Stimulated activated CD8-positive, alpha-beta memory T cell treated with anti-CD3 and anti-CD28 coated beads, Interleukin-15, amount 100 ng/mL, for 4 hours (primary cell): ENCODE measurements at places on chromosomes 1 and 21.

DNA sequence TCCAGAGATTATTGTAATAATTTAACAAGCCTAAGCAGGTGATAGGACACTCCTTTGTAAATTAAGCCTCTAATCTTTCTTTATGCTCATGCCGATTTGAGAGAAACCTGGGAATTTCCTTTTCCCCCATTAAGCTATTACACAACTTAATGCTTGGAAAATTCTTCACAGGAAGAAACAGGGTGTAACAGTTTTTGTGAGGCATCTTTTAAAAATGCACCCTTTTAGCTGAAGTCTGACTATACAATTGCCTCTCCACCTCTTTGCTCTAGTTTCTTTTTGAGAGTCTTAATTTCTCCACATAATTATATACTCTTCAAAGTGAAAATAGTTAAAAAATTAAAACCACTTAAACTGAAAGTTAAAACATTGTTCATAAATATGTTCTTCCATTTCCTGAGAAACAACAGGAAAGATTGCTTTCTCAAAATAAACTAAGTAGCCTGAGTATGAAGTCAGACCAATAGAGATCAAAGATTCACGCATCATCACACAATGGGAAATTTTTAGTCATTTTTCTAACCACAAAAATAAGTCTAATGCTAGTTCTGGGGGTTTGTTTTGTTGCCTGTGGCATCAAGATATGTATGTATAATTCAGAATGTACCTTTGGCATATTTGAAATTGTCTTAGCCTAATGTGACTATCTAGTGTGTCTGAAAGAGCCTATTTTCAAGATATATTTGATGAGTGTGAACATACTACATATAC, 34.7 kb downstream of the LRRC8D start:
- no peak for DNase-seq

DNA sequence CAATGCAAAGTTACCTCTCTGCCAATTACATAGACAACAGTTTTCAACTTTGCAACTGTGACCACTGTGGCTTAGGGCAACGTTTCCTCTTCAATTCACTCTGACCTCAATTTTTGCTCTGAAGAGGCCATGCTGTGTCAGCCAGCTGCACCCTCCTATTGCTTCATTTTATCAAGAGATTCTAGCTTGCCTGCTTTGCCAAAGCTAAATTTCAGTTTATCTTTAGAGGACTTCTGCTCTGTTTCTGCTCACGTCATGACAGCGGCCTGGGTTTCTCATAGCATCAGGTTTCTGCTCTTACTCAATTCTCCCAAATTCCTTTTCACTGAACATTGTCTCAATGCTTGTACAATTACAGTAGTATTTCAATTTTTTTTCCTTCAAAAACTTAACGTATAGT, 154.6 kb downstream of the PLA2G4A start:
- DNase-seq = no peak

DNA sequence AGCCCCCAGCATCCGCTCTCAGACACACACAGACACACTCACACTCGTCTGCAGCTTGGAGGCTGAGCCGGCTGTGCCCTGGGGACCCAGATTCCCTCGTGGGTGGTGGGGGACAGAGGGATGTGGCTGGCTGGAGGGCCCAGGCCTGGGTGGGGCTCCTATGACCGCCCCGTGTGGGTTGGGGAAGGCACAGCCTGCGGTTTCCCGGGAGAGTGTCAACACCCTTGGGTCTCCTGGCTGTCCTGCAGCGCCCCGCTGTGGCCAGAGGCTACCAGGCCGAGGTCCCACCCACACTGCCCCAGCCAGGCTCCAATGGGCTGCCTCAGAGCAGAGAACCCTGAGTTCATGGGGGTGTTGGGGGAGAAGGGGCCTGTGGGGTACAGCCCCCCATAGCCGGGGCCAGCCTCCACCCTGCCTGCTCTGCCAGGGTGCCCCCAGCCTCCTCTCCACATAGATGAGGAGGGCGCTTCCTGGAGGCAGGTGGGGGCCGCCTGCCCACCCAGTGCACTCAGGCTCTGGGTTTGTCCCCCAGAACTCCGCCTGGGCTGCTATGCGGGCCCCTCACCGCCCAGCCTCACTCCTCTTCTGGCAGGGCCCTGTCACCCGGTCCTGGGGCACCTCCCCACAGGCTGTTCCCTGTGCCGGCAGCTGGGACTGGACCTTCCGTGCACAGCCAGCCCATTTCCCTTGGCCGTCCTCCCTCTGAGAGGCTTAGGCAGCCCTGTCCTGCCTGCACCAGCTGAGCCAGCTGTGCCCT, at the start of gene TTC34:
Gene TTC34 (minus strand): TSS at position 159 of the 757 bp plus-strand sequence. CDS start 866 bp downstream, outside the sequence.
- DNase-seq = no peak

DNA sequence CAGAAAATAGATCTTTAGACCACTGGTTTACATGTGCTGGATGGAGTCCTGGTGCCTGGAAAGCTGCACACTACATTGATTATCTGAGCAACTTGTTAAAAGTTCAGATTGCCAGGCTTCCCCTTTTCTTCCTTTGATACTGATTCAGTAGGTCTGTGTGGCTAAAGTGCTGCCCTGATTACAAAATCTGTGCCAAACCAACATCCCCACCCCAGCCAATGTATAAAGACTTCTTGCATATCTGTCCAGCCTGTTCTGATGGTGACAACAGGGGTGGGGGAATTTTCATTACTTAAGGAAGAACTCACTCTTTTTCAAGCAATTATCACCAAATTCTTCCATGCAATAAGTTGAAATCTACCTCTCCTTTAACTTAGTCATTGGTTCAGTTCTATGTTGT, 135.5 kb downstream of the TNFSF18 start:
- DNase-seq = no peak

GRCh38 chr1:211603191-211603701, 24.3 kb upstream of the SLC30A1 start:
- no peak for DNase-seq

DNA sequence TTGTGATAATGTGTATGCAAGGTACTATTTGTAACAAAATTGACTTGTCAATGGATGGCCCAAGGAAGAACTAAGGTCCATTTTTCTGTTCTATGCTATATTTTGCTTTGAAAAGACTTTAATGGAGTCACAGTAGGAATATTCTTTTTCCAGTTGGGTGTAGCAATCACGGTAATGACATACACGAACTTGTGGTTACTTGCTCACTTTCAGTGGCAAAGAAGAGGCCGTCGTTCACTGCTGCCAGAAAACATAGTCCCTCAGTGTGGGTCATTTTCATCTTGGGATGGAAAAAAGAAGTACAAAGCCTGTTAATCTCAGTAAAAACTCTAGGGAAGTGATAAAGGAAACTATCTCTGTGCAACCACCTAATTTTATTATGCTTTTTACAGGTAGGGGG, 47.8 kb upstream of the LAMC2 start:
- no peak for DNase-seq

- DNase-seq = no peak
Measured at GRCh38 chr1:164726235-164726634, 167.3 kb downstream of the PBX1 start.

DNA sequence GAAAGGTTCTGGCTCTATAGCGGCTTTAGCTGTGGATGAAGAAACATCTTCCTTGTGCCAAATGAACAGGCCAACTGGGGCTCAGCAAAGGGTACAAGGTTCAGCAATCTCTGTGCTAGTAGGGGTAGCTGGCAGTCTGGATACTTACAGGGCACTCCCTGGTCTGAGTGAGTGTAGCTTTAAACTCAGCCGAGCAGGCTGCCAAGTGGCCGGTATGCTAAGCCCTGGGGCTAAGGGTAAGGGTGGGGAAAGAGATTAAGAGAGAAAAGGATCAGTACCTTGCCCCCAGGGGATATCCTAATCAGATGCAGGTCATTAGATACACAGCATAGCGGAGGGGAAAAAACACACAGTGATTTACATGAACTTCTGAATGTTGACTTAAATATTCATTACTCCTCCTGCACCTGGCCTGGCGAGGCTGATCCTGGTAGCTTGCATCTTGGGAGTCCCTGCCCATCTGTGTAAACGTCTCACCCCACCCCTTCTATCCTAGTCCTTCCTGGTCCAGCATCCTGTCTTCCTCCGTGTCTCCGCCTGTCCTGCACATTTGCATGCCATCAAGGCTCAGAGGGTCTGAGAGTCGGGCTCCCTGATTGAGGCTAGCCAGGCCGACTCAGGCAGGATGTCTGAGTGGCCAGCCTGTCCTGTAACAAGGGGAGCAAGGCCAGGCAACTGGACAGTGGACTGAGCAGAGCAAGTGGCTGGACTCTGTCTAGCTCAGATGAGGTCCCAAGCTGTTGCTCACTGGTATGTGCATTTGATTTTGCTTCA, 39.5 kb upstream of the CNTN2 start:
- no peak for DNase-seq

DNA sequence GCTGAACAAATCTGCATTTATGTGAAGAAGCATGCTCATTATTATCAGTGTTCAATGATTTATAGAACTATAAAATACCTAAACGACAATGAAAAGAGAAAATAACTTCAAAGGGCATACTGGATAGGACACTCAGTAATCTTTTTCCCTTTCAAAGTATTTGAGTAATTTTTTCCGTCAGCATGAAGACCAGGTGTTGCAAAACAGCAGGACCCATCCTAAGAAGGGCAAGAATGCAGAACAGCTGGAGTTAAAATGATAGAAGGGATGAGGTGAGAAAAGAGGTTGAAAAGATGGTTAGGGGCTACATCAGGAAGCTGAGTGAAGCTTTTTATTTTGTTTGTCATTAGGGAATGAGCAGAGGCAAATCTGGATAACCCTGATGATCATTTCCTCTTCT, 7.1 kb upstream of the RGS18 start:
- no peak for DNase-seq

DNA sequence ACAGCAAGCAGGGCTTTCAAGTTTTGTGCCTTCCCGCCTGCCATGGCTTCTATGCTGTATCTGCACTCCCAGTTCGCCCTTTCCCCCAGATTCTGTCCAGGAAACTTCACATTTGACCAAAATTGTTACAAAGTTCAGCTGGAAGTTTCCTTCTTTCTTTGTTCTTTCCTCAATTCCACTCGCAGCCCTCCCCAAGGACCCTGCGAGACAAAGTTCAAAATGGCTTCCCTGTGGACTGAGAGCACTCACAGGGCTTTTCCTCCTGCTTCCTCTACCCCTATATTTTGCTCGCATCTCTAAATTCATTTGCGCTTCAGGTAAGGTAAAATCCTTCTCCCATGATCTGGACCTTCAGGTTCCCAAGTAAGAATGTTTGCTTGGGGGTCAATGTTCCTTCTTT, 1348.4 kb upstream of the B3GALT2 start:
- DNase-seq = no peak

DNA sequence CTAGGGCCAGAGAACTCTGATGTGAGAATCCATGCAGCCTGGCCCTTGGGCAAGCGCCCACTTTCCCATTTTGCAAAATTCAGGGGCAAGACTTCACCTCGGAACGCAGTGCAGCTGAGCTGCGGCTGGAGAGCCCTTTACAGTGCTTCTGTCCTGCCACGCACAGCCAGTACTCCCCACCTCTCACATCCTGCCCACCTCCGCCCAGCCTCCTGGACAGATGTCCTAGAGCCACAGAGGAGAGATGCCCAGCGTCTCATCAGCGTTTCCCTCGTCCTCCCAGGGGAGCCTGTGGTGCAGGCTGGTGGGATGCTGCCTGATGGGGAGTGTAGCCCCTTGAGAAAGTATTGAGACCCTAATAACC, 29.6 kb downstream of the RUNX3 start:
- no peak for DNase-seq

- no peak for DNase-seq
Measured at GRCh38 chr21:38196036-38196435, 60.8 kb upstream of the KCNJ15 start.

- no peak for DNase-seq
Measured at GRCh38 chr1:33328817-33329216, 7.9 kb upstream of the A3GALT2 start.

- no peak for DNase-seq
Measured at GRCh38 chr1:74763807-74764206, 30.9 kb downstream of the TYW3 start.

DNA sequence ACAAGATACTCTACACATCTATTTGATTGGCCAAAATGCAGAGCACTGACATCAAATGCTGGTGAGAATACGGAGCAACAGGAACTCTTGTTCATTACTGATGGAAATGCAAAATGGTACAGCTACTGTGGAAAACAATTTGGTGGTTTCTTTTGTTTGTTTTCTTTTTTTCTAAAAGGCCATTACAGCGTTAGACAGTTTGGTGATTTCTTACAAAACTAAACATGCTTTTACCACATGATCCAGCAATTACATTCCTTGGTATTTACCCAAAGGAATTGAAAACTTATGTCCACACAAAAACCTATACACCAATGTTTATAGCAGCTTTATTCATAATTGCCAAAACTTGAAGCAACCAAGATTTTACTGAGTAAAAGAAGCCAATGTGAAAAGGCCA, 66.4 kb upstream of the FBXO28 start:
- DNase-seq = no peak

DNA sequence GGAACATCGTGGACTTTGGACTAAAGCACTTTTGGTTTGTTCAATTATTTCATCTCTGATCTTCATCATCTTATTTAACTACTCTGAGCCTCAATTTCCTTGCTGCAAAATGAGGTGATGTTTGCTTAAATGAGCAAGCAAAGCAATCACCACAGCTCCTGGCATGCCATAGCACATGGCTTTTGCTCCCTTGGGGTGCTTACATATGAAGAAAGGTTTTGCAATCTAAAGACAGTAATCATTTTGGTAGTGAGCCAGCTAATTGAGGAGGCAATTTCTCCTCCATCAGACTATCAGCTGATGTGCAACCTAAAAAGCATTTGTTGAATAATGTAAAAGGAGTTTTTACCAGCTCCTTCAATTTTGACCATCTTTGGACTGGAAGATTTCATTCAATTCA, 68.8 kb upstream of the KCNJ15 start:
- no peak for DNase-seq
